ENCODE measurements at places on chromosomes 13 and 19.

GRCh38 chr13:80131204-80131603, 209.7 kb downstream of the SPRY2 start:
- no peak for DNase-seq

GRCh38 chr13:21625366-21625765, 21.4 kb upstream of the MICU2 start:
- no peak for DNase-seq

- no peak for DNase-seq
Observed at GRCh38 chr19:49859682-49860335, 7.6 kb downstream of the PNKP start.

DNA sequence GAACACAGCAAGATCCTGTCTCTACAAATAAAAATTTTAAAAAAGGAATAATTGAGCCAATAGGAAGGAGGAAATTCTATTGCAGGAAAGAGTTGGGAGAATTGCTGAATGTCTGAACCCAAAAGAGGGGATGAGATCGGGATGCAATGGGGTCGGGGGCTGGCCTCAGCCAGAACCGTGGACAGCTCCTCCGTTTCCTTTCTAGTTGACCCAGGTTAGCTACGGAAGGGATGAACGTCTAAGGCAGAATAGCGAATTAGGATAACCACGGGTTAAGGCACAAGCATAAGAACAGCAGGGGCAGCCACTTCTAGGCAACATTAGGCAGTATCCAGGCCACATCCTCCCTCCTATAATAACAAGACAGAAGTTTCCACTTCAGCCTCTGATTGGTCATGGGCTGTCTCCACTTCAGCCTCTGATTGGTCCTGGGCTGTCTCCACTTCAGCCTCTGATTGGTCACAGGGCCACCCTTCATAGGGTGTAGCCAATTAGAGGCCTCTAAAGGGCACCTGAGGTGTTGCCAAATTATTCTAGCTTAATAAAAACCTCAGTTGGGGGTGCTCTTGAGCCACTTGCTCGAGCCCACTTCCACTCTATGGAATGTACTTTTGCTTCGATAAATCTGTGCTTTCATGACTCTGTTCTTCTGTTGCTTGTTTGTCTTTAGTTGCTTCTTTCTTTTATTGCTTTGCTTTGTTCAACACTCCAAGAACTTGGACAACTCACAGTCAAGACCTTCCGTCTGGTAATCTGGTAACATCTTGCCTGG, 24.9 kb upstream of the TPM4 start:
- peak; percentile 55 for DNase-seq

DNA sequence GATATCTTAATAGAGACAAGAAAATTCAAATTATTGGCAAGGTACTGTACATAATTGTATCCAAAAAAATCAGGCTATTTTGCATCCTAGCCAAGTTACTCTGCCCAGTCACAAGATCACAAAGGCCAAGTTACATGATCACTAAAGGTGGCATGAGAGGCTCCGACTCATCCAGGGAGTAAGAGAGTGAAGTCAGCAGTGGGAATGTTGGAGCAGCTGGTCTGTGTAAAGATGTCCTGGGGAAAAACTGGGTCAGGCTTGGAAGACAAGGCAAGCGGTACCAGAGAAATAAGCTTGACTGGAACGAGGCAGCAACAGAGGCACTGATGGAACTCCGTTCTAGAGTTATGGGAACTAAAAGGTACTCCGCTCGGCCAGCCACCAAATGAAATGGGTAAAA, 50.2 kb upstream of the PSG2 start:
- no peak for DNase-seq

DNA sequence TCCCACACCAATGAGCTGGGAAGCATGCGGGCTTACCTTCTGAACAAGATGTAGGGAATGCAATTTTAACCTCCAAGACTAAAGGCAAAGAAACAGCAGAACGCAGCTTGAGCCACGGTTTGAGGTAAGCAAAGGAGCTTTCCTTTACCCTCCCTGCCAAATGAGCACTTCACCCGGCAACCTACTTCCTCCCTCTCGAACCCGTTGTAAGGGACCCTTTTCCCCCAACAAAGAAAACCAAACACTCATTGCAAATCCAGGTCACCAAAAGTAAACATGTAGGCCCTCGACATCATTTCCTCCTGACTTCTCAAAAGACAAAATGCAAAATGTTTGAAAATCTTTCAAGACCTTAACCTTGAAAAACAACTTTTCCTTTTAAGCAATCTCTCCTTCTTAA, 65.3 kb downstream of the ABCC4 start:
- DNase-seq: no peak

DNA sequence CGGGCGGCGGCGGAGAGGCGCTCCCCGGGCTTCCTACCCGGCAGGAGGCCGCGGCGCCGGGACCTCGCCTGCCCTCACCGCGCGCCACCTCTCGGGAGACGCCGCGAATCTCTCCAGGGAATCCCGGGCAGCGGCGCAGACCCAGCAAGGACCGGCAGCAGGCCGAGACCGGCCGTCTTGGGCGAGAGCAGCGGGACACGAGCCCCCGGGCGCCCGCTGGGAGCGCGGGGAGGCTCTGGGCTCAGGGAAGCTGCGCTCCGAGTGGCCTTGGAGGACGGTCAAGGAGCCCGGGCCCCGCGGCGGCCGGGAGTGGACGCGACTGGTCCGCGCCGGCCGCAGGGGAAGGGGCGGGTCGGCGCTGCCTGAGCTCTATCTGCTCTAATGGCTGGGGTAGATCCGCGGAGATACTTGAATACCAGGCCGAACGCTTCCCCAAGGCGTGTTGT, 14.7 kb downstream of the CDX2 start:
- no peak for DNase-seq

- no peak for DNase-seq
Observed at GRCh38 chr13:76644906-76645305, 241.3 kb downstream of the KCTD12 start.

DNA sequence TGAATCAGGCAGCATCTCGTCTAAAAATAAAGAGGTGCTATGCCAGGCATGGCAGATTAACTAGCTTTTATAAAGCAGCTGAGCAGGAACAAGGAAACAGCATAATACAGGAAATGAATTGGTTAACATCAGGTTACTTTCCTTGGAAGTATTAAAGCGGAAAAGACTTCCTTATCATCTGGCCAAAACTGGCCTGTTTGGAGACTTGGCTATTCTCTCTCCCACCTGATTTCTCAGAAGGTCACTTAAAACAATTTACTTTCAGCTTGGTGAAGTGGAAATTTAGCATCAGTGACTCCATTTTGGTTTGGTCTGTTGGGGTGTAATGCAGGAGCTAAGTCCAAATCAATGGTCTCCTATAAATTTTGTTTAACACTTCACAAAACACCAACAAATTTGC, 191.6 kb downstream of the NUFIP1 start:
- no peak for DNase-seq

DNA sequence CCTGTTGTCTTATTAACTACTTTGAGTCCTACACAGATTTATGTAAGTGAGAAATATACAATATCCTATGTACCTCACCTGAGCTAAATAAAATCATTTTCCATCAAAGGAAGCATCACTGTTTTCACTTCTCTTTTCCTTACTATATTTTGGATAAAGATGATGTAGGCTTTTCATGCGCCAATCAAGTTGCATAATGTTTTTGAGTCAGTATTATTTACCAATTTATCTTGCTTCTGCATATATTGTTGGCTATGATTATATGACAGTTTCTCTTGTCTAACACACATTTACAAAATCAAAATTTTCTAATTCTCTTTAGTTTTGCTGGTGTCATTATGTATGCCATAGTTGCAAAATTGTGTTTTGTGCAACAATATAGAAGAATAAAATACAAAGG, 67.9 kb upstream of the FRY start:
- no peak for DNase-seq

DNA sequence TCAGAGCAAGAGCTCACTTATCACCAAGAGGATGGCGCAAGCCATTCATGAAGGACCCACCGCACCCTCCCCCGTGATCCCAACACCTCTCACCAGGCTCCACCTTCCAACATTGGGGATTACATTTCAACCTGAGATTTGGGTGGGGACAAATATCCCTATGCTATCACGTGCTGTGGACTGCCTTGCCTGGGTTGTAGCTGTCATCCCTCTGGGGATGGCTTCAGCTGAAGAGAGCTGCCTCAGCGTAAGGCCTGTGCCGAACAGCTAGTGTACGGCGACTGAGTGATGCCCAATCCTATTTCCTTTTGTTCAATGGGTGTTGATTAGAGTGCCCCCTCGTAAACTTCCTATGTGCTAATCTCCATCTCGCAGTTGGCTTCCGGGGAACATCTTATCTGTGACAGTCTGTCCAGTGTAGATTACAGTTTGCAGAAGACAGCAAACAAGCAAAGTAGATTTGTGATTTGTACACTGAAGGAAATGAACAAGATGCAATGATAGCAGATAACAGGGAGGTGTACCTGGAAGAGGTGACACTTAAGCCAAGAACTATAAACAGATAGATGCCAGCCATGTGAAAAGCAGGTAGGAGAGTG, 11.8 kb upstream of the RCBTB1 start:
- DNase-seq: no peak
